ENCODE measurements at places on chromosomes 1 and 21. TPM values are rescaled to one million over a fixed set of nuclear protein-coding genes. Genes with fewer than 3 reads are reported as not detected.

The TAS1R3 gene
- total RNA-seq, result not detected

The GIPC2 gene
- total RNA-seq, result 0.51 TPM

GRCh38 chr1:68234094-68234493, 1.8 kb upstream of the WLS start:
- no peak for DNase-seq

DNA sequence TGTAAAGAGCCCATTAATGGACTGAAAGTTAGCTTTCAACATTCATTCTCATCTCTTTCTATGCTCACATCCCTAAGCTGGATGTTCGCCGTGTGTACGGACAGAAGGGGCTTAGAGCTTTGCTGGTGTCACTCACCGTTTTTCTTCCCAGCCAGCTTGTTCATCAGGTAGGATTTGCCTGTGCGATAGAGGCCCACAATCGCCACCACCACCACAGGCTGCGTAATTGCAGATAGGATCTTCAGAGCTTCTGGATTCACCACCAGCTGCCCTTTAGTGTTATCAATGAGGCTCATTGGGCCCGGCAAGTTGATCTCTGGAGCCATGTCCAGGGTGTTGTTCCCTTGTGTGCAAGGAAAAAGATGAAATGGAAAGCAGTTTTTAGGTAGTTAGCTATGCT, 4.3 kb downstream of the GBP2 start:
- no peak for DNase-seq

- no peak for DNase-seq
These were observed 26.1 kb downstream of the PTPRF start for GRCh38 chr1:43556782-43557181.

- DNase-seq, result peak; percentile 64
These were observed 1.5 kb upstream of the RASSF5 start for GRCh38 chr1:206505702-206506355.
